ENCODE measurements at places on chromosomes 6 and 20.

- no peak for DNase-seq
These were observed 72.5 kb downstream of the CD40 start for GRCh38 chr20:46190478-46191167.

DNA sequence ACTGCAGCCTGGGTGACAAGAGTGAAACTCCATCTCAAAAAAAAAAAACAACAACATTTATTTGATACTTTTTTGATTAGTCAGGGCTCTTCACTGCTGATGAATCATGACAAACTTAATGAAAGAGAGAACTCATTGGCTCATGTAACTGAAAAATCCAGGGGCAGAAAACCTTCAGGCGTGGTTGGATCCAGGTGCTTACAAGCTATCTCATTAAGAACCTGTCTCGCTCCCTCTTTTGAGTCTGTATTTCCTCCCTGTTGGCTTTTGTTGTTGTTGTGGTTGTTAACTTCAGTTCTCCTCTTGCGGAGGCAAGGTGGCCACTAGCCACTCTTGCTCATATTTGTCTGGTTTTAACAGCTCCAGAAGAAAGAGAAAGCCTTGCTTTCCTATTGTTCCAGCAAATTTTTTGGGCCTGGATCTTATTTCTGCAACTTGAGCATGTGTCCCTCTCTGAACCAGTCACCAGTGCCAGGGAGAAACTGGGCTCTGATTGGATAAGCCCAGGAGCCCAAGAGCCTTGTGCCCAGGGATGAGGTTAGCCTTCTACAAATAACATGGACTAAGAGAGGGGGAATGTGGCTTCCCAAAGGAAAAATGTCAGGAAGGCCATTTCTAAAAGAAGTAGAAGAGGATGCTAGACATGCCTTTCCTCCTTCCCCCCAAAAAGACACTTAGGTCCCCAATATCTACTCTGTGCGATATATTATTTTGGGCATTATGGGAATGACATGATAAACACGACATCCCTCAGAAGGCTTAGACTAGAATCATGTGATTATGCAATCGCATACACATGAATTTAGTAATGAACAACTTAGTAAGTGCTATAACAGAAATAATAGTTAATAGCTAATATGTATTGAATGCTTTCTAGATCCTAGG lies 64.5 kb downstream of the PHACTR2 start:
- DNase-seq: no peak

GRCh38 chr6:105929626-105930025 lies 156.5 kb upstream of the PRDM1 start:
- no peak for DNase-seq

GRCh38 chr6:39075807-39076622 lies 27.4 kb downstream of the GLP1R start:
- no peak for DNase-seq

GRCh38 chr6:44304282-44305199 lies 8.6 kb downstream of the AARS2 start:
- DNase-seq: no peak

DNA sequence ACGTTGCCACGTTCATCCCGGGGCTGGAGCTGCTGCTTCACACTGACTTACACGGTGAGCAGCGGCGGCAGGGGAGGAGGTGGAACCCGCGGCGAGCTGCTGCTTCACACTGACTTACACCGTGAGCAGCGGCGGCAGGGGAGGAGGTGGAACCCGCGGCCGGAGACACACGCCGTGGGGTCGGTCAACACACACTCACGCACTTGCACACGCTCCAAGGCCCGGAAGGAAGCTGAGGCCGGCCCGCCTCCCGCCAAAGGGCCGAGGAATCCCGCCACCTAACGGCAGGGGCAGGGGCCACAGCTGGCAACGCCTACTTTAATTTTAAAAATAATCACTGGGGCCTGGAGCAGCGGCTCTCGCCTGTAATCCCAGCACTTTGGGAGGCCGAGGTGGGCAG lies 94.4 kb upstream of the FOXC1 start:
- no peak for DNase-seq

- DNase-seq: no peak
These were observed 63.1 kb downstream of the VGLL2 start for GRCh38 chr6:117328500-117328899.

DNA sequence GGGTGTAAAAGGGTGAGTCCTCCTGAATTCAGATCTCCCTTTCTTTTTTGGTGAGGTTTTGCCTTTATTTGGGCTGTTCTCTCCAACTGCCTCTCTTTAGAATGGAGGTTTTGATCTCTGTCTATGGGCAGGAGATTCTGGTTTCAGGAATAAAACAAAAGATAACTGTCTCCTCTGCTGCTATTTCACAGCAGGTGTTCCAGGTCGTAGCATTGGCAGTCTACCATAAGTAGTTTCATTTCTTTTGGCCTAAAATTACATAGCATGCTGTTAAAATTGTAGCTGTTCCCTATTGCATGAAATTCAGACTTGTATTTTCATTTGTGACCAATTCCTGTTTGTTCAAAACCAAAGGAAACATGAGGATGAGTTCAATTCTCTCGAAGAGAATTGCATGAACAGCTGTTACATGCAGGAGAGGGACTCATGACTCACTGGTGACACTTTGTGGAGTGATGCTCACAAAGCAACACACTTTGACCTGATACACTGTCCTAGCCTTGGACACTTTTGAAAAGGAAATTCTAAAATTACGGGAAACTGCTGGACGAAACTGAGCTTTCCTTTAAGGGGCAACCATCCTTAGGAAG lies 76.8 kb upstream of the SIRPG start:
- no peak for DNase-seq

DNA sequence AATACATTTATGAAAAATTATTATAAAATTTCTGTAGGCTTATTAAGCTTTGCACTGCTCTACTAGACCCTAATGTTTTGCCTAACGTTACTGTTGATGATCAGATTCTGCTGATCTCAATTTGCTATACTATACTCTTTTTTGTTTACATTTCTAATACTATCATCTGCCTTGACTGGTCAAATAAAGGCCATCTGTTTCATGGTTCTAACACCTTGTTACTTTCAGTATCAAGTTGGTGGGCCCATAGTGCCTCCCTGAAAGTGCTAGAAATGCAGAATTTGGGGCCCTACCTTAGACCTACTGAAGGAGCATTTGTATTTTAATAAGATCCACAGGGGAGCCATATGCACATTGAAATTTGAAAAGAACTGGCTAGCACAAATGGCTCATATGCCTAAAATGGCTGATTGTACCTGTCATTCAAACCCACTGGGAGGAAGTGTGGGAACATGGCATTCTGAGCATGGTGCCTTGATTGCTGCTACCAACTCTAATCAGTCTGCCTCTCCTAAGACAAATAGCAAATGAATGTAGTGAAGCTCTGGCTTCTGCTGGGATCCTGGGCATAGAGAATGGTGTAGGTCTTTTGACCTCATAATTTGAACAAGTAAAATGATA lies 199.1 kb upstream of the BTBD3 start:
- DNase-seq: no peak

DNA sequence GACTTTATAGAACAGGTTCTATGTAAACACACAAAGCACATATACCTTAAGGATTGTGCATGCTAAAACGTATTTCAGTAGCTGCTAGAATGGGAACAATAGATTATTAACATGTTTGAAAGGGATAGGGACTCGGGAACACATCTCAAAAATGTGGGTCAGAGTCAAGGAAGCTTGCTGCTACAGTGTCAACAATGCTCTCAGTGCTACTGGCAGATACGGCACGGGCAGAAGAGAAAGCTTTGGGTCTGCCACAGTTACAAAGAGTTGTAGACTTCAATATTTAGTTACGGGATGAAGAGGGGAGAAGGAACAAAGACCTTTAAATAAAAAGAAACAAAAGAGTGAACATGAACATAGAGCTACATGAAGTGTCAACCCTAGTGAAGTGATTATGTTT lies 170.5 kb downstream of the BACH2 start:
- DNase-seq: no peak

DNA sequence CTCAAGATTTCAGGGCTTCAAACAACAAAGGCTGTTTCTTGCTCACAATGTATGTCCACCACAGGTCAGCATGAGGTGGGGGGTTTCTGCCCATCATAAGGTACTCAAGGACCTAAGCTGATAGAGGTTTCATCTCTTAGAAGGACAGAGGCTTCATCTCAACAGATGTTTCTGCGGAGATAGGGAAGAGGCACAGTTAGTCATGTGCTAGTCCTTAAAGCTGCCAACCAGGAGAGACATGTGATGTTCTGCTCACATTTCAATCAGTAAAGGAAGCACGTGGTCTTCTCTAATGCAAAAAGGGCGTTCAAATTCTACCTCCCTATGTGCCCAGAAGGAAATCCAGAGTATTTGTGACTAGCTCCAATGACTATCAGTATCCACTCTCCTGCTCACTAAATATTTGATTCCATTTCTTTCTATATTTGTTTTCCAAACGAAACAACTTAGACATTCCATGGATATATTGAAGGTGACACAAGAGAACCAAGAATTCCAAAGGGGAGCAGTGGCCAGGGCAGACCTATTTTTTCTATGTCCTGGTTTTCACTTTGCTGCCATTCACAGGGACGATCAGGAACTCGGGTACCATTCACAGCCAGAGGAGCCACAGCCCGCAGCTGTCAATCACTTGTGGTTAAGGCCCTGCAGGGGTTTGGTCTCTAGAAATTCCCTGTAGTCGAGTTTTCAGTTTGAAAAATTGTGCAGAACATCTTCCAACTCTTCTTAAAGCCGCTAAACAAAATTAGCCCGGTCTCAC lies 173.2 kb upstream of the FOXA2 start:
- DNase-seq: no peak

DNA sequence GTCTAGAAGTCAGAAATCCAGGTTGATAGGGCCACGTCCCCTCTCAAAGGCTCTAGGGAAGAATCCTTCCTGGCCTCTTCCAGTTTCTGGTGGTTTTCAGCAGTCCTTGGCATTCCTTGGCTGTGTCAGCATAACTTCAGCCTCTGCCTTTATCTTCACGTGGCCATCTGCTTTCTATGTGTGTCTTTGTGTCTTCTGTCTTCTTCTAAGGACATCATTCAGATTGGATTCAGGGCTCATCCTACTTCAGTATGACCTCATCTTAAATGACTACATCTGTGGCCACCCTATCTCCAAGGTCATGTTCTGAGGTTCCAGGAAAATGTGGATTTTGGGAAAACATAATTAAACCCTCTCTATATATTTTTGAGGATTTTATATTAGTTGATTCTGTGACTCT lies 23.0 kb downstream of the C6orf89 start:
- DNase-seq: no peak

GRCh38 chr6:28996844-28997510 lies 8.1 kb downstream of the ZNF311 start:
- no peak for DNase-seq

DNA sequence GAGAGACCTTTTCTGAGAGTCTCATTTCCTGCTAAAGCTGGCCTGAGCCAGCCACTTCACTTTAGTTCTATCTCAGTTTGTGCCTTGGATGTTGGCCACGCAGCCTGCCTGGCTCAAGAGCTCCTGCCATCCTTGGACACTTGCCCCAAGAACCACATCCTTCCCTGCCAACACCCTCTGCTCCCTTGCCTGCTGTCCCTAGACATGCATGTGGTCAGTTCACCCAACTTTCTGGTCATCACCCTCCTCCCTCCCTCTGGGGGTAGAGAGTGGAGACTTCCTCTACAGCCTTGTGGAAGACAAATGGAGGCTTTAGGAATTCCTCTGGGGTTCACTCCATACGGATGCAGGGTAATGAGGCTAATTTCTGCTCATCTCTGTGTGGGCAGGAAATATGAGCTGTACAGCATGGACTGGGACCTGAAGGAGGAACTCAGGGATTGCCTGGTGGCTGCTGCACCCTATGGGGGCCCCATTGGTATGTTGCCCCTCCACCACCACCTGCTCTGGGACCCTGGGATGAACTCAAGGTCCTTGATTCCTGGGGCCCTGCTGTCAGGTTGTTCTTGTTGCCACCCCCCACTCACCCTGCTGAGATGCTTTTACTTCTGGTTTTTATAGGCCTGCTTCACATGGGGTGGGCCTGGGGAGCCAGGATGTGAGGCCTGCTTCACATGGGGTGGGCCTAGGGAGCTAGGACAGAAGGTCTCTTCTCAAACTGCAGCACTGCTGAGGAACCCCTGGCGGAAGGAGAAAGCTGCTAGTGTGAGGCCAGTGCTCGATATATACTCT lies 13.8 kb upstream of the PTPRA start:
- DNase-seq: no peak

DNA sequence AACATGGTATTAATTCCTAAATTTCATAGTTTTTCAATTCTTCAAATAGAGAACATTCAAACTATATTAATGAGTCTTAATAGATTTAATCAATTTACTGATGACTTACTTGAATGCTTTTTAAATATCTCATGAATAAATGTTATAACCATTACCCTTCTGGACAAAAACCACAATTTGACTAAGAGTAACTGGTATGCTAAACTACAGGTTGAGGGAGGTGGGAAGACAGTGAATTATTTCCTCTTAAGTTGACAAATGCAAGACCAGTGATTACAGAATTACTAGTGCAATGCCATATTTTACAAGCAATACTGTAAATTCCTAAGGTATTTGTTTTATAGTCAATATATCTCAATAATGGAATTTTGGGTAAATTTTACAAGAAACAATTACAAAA lies 65.1 kb downstream of the REV3L start:
- no peak for DNase-seq

Measured in activated gamma-delta T cell treated with anti-CD3 and anti-CD28 coated beads, Interleukin-2, amount 50 U/mL, for 16 hours (primary cell).